ENCODE measurements at places on chromosomes 12 and 14.

DNA sequence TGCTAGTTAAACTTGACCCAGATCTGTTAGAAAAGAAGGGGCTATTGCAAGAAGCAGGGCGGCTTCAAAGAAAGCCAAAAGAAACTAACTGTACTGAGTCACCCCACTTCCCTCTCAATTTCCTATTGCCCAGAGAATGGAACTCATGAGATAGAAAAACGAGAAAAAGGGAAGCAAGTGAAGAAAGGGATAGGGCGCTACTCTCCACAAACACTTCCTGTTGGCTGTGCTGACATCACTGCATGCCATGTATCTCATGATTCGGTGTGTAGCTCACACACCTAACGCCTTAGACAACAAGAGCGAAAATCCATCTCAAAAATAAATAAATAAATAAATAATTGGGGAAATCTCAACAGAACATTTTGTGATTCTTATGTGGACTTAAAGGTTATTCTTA is 13.0 kb upstream of the P2RX4 start:
- no peak for DNase-seq

DNA sequence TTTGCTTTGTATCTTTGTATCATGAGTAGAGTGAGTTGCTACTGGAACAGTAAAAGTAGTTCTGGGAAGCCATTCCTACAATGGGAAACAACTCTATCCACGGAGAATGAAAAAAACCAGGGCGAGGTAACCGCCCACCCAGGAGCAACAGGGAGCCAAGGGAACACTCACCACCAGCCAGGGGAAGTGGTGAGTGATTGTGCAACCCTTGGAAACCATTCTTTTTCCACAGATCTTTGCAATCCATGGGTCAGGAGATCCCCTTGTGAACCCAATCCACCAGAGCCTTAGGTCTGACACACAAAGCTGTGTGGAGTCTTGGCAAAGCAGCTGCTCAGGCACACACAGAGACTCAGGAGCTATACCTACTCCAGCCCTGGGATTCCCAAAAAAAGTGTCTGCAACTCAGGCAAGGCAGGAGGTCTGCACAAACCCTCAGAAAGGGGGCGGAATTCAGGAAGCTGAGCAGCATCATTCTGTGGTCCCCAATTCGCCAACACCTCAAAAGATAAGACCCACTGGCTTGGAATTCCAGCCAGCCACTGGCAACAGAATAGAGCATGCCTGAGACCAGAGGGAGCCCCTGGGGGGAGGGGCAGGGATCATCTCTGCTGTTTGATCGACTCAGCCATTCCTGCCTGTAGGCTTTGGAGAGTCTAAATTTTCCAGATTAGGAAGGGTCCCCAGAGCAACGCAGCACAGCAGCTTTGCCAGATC is 52.1 kb upstream of the PPFIA2 start:
- no peak for DNase-seq

DNA sequence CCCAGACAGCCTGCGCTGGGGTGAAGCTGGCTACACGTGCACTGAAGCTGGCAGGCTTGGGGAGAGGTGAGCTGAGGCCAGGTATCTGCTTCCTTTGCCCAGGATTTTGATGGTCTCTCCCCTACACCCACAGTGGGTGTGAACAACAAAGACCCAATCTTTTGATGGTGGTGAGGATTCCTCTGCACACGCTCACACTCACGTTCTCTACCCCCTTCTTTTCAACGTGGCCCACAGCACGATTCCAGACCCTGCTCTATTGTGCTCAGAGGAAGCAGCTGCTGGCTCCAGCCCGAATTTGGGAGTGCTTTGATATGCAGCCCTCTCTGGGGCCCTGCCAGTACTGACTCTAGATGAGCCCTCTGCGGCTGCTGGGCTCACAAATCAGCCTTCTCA is 4.9 kb downstream of the CD9 start:
- DNase-seq: no peak

DNA sequence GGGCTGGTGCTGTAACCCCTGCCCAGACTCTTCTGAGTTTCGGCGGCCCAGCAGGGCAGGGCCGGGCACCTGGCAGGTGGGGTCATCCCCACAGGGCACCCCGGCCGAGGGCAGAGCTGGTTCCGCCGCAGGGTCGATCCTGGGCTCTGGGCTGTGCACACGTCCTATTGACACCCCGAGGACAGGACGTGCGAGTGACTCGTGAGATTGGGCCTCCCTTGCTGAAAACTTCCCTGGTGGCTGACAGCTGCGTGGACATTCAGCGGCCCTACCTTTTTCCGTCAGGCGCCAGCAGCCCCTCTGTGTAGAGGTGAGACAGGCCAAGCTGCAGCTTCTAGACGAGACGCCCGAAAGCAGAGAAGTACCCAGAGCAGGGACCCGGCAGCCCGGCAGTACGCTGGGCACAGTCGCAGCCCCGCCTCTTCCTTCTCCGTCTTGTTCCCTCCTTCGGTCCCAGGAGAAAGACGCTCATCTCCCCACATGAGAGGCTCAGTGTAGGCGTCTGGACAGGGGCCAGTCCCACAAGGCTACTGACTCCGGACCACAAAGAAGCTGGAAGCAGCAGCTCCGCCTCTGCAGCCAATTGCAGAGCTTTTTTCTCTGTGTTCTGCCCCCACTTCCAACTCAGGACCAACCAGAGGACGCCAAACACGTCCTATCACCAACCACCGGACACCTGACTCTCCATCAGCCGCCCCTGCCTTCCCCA is at the start of gene LRCOL1:
Gene LRCOL1, minus strand, starts transcription at position 532 of the 709 bp plus-strand sequence. CDS start 4,331 bp downstream, outside the sequence.
- DNase-seq: no peak

DNA sequence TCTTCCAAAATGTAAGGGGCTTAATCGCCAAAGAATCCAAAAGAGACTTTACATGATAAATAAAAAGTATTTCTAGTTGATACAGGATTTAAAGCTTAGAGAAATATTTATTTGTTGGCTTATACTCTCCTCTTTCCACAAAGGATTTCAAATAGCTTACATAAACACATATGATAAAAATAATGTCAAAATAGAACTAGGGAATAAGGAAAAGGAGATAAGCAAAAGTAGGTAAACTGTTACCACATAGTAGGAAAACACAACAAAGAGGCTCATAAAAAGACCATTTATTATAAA is 387.0 kb downstream of the EGLN3 start:
- DNase-seq: no peak

DNA sequence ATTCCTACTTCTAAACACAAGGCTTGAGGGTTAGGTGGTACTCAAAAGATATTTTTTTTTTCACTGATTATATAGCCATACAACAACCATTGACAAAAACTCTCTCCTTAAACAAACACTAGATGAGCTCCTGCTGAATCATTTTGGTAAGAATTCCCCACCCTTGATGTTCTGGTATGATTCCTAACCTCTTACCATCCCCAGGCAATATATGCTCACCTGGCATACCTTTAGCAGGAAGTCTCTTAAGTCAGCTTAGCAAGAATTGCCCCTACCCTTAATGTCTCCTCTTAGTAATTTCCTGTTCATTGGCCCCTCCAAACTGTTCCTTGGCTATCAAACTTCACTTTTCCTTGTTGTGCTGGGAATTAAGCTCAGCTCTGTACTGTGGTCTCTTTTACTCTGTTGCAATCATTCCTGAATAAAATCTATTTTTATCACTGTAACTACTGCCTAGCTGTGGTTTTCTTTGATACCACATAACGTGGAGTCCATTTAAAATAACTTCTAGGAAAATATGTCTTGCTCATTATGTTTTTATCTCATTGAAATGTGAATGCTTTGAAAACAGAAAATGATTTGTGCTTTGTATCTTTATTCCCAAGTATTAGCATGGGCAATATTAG is 712.6 kb downstream of the SLC16A7 start:
- no peak for DNase-seq

- DNase-seq: no peak
These were observed 120.0 kb downstream of the PDE6H start for GRCh38 chr12:15092826-15093225.

- DNase-seq: no peak
These were observed 21.4 kb upstream of the NCOR2 start for GRCh38 chr12:124588751-124589267.

GRCh38 chr14:21279783-21280182 is at the start of gene RPGRIP1:
Gene RPGRIP1 (plus strand): TSS chr14:21280083. CDS start chr14:21287977, 7,894 bp downstream.
- no peak for DNase-seq

GRCh38 chr14:94748667-94749347 is 21.1 kb downstream of the GSC start:
- DNase-seq: peak; percentile 80

- DNase-seq: no peak
These were observed 105.5 kb downstream of the GXYLT1 start for GRCh38 chr12:42039176-42039575.

GRCh38 chr12:59689776-59690175 is 93.9 kb downstream of the SLC16A7 start:
- no peak for DNase-seq

GRCh38 chr12:14156606-14157005 is 175.2 kb upstream of the GRIN2B start:
- DNase-seq: no peak

- no peak for DNase-seq
These were observed 17.1 kb upstream of the DLK1 start for GRCh38 chr14:100709289-100710284.

GRCh38 chr12:122789637-122790036 is 15.3 kb downstream of the CCDC62 start:
- no peak for DNase-seq

- DNase-seq: no peak
These were observed 84.5 kb downstream of the CCDC88C start for GRCh38 chr14:91332986-91333649.

GRCh38 chr14:69154779-69155178 is 1.9 kb upstream of the DCAF5 start:
- DNase-seq: no peak

GRCh38 chr12:47236109-47236714 is 156.5 kb upstream of the AMIGO2 start:
- DNase-seq: peak; percentile 30

- DNase-seq: no peak
These were observed 1178.9 kb downstream of the BCL11B start for GRCh38 chr14:98093111-98093510.

- DNase-seq: peak; percentile 93
These were observed 180.3 kb downstream of the RAD51B start for GRCh38 chr14:67999705-68000384.

DNA sequence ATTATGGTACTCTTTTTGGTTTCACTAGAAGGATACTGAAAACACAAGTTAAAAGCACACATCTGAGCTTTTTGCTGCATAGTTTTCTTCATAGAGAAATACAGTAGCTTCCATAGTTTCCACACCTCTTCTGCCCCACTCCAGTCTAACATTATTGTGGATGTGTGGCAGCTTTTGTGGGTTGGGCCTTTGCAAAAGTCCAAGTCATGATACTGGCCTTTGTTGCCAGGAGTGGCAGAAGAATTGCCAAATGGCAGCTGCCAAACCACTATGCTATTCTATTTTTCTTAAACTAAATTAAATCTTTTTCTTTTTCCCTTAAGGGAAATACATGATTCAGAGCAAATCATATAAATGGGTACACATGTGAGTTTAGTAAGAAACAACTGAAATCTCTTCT is 114.8 kb downstream of the PLEKHA5 start:
- DNase-seq: no peak

DNA sequence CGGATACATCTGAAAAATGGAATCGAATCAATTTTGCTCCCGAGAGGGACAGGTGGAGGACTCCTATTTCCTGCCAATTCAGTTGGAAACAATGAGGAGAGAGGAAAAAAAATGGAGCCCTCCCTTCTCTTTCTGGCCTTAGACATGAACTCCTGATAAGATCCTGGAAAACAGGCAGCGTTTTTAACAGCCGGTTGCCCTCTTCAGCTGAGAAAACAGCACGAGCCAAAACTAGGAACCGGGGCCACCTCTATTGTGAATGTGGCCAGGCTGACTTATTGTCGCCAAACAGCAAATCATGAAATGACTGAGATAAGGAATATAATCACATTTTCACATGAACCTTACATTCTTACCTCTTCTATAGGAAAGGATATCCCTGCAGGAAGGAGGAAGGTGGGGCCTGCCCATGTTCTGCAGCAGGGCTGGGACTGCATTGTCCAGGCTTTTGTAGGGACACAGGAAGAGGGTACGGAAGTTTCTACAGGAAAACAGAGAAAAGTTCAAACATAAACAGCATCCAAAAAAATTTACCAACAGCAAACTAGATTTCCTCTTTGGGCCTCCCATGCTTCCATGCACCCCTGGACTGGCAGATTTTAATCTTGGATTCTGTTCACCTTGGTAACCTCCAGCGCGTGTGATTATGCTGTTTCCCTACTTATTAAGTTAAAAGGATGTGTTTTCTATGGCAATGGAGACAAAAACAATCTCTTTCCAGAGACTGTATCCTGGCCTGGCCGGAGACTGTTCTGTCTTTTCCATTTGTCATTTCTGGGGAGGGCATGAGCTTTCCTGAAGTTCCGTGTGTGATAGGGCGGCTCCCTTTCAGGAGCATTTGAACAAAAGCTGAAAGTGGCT is 29.0 kb upstream of the ELK3 start:
- no peak for DNase-seq

DNA sequence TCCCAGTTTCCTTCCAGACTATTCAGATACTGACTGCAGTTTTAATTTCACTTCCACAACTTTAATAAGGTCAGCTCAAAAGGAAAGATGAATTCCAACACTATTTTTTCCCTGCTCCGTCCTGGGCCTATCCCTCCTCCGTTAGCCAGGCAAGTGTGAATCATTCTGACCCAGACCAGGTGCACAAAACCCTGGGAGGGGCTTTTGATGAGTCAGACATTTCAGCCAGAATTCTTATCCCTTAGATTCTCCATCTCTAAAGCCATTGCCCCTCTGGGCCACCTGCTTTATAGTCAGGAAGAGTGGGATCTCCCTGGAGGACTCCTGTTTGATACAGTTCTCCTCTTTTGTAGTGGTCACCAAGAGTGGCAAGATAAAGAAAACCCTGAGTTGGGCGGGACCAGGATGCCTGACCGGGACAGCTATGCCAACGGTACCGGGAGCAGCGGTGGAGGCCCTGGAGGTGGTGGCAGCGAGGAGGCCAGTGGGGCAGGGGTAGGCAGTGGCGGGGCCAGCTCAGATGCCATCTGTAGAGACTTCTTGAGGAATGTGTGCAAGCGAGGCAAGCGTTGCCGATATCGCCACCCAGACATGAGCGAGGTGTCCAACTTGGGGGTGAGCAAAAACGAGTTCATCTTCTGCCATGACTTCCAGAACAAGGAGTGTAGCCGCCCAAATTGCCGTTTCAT is 2.2 kb downstream of the ZC3H10 start:
- no peak for DNase-seq

- DNase-seq: no peak
These were observed 13.4 kb upstream of the SNX6 start for GRCh38 chr14:34643361-34643760.

Measured in kidney glomerular epithelial cell (primary cell).